ENCODE measurements at places on chromosomes 2 and 18.

- DNase-seq: no peak
Observed at GRCh38 chr2:20444101-20444992, 2.5 kb upstream of the RHOB start.

- DNase-seq: no peak
Observed at GRCh38 chr18:10195529-10195928, 258.9 kb upstream of the APCDD1 start.

GRCh38 chr2:206084439-206084869, 1.5 kb downstream of the INO80D start:
- DNase-seq: peak; percentile 78

GRCh38 chr2:169072163-169072925, 3.0 kb downstream of the DHRS9 start:
- DNase-seq: no peak

- no peak for DNase-seq
Observed at GRCh38 chr2:77025714-77026113, 496.5 kb downstream of the LRRTM4 start.

GRCh38 chr2:43455731-43456642, 139.9 kb downstream of the THADA start:
- DNase-seq: no peak

GRCh38 chr18:35682281-35682867, 100.8 kb downstream of the GALNT1 start:
- DNase-seq: no peak

DNA sequence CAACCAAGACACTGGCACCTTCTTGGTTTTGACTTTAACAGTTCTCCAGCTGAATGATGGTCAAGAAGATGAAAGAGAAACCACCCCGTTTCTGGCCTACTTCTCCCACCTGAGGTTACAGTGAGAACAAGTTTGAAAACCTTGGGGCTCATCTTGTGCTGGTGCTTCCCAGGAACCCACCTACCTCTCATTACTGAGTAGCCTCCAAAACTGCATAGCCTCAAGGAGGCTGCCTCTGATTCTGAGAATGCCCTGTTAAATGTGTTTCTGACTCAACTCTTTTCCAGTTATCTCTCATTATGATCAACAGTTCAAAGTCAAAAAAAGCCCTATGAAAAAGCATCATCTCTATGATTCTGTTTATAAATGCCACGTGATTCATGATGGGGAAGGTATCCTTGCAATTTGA, 121.9 kb downstream of the CACNB4 start:
- no peak for DNase-seq

Measured in HTR-8/SVneo (cell line).